ENCODE measurements at places on chromosomes 4 and X.
A peak's percentile ranks its signal among the peaks of the same experiment; 100 is the strongest.

DNA sequence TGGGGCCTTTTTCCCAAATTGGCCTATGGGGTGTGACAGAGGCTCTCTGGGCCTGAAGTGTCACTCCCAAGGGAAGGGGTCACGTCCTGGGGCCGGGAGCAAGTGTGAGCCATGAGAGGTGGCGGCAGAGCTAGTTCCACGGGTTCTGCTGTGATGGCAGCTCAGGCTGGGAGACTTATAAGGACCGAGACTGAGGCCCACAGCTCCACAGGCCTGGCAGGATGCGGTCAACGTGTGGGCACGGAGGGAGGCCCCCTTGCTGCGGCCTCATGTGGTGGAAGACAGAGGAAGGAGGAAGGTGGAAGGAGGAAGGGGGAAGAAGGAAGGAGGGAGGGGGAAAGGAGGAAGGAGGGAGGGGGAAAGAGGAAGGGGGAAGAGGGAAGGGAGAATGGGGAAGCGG lies 7.2 kb upstream of the CPLX1 start:
- DNase-seq, result peak; percentile 64

- peak; percentile 49 for DNase-seq
These were observed 95.0 kb upstream of the TBL1X start for GRCh38 chrX:9369802-9370291.

DNA sequence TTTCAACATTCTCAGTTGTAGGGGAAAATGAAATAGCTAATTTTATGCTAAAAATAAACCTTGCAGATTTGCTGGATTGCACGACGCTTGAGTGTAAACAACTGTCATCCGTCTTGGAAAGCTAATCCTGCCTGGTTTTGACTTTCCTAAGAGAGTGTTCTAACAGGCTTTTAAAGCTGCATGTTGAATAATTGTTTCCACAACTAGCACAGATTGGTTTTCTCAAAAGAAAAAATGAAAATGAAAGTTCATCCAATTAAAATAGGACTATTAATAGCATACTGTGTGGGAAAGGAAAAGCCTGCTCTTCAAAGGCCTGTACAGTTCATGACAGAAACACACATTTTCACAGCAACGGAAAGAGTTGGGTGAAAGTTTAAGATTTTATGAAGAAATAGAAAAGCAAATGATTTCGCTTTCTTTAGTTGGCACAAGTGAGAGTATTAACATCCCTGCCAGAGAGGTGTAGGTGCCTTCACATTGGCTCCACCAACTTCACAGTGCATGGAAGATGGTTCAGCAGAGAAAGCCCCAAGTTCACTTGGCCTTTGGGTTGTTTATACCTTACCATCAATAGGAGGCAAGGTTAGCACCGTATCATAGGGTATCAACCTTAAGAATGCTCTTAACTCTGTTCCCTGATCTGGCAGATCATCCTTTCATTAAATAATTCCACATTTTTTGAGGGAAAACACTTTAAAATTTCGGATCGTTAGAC lies 140.0 kb upstream of the GUCY1A1 start:
- no peak for DNase-seq

DNA sequence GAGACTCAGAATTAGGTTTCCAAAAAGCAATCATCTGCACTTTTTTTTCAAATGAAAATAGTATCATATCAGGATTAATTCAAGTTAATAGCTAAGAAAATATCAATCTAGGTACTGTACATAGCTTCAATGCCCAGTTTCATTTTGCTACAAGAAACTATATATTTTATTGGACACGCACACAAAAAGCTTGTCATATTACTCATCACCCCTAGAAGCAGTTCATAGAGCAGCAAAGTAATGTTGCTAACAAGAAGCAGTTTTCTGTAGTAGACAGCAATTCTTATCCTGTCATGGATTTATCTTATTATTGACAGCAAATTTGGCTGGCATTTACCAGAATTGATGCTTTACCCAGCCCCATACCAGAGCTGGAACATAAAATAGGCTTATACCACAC lies 52.3 kb upstream of the LSM6 start:
- no peak for DNase-seq

DNA sequence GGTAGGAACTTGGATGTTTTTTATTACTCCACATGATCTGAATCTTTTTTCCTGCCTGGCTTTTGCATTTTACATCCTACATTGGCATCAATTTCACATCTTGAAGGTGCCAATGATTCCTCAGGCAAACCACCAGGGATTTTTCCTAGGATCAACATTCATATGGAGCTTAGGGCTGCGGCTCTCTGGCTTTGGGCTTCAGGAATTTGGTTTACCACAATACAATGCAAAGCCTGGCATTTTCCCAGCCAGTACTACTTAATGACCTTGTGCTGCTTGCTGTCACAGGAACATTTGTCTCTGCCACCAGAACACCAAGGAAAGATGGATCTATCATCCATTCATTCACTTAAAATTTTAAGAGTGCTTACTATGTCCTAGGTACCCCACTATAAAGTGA lies 180.7 kb downstream of the PDGFC start:
- no peak for DNase-seq

- no peak for DNase-seq
These were observed 121.8 kb downstream of the COL4A6 start for GRCh38 chrX:108316456-108316855.

- DNase-seq, result no peak
These were observed 1157.3 kb upstream of the AGA start for GRCh38 chr4:178599521-178599920.

- no peak for DNase-seq
These were observed 135.4 kb upstream of the FRMPD4 start for GRCh38 chrX:12002876-12003275.

DNA sequence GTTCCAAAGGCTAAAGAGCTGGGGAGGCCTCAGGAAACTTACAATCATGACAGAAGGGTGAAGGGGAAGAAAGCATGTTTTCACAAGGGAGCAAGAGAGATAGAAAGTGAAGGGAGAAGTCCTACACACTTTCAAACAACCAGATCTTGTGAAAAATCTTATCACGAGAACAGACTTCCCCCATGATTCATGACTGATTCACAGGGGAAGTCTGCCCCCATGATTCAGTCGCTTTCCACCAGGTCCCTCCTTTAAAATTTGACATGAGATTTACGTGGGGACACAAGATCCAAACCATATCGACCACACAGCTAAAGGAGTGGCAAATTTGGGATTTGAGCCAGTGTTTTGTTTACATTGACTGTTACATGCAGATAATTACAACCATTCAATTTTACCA lies 971.1 kb upstream of the HS3ST1 start:
- DNase-seq, result no peak
